Esophagus squamous epithelium (tissue), 5 donors: ENCODE measurements at places on chromosomes 2 and 18.

GRCh38 chr2:238498188-238498587 lies 71.5 kb downstream of the ASB1 start:
- no peak for DNase-seq

DNA sequence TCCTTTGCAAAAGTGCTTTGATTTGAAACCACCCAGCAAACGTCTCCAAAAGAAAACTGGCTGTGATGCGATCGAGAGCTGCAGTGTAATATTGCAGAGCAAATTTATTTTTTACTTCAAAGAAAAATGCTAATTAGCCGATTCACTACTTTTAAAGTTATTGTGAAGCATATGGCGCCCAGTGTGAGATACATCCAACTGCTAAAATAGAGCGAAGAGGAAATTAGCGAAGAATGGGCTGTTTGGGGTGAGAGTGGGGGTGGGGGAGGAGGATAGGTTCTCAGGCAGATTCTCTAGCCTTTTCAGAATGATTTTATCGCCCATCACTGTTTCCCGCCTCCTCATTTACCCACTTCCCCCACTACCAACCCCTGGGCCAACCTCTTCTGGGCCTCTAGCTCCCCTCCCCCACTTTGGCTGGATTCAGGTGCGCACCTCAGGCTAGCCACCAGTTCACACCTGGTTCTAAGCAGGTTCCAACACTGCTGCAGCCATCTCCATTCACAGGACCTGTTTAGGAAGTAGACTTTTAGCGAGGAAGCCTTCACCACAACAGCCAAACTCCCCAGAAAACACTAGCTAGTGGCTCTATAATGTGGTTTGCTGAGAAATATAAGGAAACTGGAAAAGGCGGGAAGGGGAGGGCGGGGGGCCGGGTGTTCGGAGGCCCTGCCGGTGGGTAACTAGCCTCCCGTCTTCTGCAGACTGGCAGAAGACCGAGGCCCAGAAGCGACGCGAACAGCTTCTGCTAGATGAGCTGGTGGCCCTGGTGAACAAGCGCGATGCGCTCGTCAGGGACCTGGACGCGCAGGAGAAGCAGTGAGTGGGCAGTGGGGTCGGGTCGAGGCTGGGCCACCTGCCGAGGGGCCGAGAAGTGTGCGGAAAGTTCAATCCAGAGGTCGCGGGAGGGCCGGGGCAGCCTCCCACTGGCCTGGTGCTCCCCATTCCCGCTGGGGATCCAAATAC lies 6.0 kb upstream of the OTX1 start:
- DNase-seq, result no peak

GRCh38 chr2:55952415-55952814 lies 28.8 kb upstream of the EFEMP1 start:
- DNase-seq, result no peak

DNA sequence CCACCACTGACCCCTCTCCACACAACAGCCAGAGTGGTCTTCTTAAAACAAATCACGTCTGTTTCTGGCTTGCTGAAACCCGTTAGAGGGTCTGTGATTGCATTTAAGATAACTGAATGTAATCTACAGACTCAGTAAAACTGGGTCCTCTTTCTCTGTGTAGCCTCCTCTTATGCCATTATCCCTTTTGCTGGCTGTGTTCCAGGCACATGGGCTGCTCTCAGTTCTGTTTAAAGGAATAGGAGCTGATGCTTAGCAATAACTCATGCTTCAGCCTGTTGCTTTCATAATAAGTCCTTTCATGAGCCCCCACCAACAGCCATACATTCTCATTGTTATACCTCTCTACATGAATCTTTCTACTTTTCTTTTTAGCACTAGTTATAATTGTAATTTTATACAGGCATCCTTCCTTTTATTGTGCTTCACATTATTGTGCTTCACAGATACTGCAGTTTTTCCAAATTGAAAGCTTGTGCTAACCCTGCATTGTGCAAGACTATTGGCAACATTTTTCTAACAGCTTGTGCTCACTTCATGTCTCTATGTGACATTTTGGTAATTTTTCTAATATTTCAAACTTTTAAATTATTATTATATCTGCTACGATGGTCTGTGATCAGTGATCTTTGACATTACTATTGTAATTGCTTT lies 782.6 kb downstream of the MBD2 start:
- no peak for DNase-seq

GRCh38 chr2:108825254-108825653 lies 38.7 kb downstream of the CCDC138 start:
- no peak for DNase-seq

DNA sequence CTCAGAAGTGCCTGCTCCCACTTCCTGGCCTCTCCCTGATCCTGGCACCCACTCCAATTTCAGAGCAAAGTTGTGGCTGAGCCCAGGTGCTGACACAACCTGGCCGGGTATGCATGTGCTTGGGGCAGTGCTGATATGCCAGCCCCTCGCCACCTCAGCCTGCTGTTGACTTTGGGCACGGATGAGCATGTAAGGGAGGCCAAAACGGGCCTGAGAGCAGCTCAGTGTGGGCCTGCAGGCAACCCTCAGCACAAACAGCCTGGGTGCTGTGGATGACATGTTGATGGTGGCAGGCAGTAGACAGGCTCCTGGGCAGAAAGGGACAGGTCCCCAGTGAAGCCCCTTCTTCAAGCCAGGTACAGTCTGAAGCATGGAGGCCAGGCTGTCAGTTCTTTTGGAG lies 553.6 kb upstream of the FSIP2 start:
- DNase-seq, result no peak

DNA sequence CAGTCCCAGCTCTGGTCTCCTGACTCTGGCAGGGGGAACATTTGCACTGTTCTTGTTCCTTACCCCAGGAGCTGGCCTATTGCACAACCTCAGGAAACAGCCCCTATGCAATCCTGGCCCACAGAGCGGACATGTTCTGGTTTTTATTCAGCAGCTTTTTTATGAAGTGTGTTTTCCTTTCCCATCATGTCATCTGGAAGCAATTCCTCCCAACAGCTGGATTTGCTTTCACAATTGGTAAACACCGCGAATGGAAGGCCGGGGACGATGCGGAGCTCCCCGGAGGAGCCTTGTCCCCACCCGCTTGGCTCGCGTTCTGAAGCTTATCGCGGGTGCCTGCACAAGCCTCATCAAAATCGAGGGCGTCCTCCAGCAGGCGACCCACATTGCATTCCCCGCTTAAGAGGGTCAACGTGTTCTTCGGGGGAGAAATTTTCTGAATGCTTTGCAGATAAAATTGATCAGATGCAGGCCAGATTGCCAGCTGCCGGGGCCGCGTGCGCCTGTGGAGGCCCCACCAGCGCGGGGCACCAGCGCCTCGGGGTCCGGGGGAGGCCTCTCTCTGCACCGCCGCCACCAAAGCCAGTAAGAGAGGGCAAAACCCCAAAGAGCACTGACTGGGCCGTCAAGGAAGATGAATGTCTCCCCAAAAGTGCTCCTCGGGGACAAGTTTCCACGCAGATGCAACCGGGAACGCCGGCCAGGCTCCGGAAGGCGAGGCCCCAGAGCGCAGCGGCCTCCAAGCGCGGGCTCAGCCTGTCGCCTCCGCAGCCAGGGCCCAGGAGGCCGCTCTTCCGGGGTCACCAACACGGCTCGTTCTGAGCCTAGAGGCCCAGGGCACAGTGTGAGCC lies 60.3 kb upstream of the SP3 start:
- peak; percentile 22 for DNase-seq

GRCh38 chr2:41741951-41742595 lies 305.7 kb upstream of the PKDCC start:
- DNase-seq, result no peak

GRCh38 chr2:26615336-26615859 lies 25.8 kb downstream of the CIB4 start:
- no peak for DNase-seq

GRCh38 chr2:21486445-21486844 lies 362.7 kb downstream of the TDRD15 start:
- no peak for DNase-seq

DNA sequence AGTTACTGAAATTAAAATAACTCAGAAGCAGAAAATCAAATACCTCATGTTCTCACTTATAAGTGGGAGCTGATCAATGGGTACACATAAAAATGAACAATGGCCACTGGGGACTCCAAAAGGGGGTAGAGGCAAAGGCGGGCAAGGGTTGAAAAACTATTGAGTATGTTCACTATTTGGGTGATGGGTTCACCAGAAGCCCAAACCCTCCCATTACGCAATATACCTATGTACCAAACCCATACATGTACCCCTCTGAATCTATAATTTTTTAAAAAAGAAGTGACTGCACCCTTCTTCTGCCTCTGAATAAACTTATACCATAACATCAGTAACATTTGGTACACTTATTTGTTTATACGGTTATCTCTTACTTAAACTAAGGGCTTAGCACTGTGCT lies 119.4 kb downstream of the ZRANB3 start:
- no peak for DNase-seq

DNA sequence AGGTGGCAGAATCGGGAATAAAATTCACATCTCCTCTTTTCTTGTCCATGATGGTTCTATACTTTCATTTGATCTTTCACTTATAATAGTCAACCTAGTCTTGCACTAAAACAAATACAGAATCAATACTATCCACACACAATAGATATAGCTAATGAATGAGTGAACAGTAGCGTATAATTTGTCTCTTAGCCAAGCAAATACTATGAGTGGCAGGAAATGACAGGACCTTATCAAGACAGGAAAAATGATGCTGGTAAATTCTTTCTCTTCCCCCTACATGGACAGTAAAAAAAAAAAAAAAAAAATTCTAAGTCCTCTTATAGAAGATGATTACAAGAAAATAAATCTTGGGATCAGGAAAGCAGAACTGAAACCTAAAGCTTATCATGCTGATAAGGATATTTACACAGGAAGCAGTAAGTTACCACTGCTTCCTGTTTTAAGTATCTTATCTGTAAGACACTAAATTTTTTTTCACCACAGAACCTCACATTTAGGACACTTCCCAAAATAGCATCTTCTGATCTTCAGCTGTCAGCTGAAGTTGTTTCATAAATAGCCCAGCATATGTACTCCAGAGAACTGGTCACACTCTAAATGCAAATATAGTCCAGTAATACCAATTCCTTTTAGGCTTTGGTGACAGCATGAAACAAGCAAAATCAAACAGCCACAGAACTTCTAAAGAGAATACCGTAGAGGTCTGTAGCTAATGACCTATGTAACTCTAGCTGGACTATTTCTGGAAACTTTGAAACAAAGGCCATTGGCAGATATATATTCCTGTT lies 27.0 kb downstream of the IRS1 start:
- no peak for DNase-seq

- no peak for DNase-seq
Measured at GRCh38 chr2:223282221-223282620, 230.2 kb downstream of the KCNE4 start.

DNA sequence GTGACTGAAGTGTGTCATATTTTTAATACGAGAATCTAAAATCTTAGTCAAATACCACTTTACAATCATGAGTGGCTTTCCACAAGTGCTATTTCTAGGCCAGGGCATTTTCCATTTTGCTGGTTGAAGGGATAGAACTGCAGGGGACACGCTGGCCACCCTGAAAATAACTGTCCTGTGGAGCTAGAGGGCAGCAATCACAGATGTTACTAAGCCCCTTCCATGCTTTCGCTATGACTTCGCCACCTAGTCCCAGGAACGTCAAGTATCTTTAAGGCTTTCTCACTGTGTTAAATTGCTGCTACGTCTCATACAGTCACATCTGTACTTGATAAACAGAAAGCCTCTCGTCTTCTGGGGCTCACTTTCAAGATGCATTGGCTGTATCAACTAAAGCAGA lies 171.8 kb downstream of the CDH2 start:
- DNase-seq, result no peak

- DNase-seq, result no peak
Measured at GRCh38 chr2:145653553-145653952, 1133.6 kb upstream of the ZEB2 start.

- DNase-seq, result no peak
Measured at GRCh38 chr2:121910139-121910538, 154.7 kb downstream of the TSN start.

DNA sequence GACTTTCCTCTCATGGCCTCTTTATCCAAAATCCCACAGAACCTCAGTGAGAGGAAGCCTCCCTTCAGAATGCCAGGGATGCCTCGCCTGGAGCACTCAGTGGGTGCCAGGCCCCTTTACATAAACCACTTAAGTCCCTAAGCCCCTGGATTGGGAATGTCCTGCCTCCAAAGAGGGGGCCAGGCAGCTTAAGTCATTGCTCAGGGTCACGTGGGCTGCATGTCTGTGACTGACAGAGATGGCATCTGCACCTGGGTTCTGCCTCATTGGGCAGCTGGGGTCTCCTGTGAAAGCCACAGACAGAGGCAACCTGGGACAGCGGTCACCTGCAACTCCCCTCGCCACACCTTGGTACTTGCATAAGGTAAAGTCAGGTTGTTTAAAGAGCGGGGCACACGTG lies 93.5 kb downstream of the MYT1L start:
- DNase-seq, result no peak

DNA sequence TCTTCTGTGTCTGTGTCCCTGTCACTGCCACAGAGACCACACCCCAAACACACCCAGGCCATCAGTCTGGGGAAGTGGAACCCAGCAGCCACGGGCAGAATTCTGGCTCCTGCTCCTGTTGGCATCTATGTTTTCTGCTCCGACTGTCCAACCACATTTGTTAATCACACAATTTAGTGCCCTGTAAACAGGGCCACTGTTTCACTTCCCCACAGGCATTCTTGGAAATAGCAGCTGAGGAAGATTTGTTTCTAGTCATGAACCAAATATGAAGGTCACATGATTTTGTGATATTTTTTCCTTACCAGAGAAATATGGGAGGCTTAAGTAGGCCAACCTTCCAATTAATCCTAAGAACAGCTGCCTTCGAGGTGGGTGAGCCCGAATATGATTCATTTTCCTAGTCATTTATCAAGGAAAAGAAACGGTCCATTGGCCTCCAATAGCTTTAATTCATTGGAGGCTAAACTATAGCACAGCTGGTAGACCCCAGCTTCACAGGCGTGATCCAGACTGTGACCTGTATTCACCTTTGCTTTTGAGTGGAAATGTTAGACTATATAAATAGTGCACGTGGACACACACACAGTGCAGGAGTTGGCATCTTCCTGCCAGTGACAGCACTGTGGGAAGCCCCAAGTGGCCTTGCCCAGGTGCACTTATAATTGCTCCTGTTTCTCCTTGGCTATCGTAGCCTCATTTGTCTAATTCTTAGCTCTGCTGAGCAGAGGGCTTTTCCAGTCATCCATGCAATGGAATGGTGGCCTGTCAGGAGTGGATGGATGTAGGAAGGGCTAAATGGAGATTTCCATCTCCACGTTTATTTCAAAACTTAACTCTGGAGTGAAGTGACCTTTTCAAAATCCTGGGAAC lies 267.9 kb downstream of the LPIN1 start:
- no peak for DNase-seq

DNA sequence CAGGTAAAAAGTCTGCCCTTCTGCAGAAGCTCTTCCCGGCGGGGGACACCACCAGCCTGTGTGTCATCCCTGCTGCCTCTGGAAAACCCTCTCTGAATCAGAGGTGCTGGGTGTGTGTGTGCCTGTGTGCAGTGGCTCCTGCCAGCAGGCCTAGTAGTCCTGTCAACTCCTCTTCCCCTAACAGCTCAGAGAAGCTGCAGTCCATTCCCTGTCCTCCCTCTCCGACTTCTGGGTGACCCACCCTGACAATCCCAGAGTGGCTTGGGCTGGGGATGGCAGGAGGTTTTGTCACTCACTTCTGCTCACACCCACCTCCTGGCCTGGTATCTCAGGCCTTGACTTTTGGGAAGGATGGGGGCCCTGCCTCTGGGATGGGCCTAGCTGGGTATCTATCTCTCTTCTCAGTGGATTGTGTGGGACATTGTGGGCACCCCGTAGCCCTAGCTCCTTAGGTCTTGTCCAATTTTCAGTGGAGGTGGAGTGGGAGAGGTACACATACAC lies 2.3 kb downstream of the WNT10A start:
- no peak for DNase-seq

- no peak for DNase-seq
Measured at GRCh38 chr2:203366639-203367466, 38.7 kb downstream of the ABI2 start.
